ENCODE measurements at places on chromosomes 13 and 19.

DNA sequence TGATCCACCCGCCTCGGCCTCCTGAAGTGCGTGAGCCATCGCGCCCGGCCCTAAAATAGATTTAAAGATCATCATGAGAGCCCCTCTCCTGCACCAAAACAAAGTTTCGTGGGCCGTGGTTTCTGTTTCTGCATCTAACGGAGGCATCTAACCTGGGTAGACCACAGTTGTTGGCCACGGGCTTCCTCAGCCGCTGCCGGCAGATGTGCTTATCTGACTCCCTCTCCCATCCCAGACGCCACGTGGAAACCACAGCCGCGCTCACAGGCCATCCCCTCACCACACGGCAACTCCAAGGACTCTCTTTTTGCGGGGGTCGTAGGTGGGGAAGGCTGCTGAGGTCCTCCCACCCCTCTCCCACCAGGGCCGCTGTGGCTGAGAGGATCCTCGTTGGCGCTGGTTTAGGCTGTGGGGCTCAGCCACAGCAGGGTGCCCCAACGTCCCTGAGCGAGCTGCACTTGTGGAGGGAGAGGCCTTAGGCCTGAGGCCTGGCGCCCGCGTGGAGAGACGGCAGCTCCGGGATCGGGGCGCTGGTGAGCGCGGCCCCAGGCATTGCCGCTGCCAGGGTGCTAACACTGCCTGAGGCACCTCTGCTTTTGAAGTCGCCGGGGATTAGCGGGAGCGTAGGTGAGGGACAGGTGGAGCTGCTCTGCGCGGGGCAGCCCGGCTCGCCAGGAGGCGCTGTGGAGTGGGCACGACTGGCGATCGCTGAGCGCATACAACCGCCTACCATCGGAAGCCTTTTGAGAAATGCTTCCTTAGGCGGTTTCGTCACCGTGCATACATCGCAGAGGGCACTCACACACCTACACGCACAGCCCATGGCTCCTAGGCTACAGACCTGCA is 8.9 kb downstream of the ZSCAN1 start:
- no peak for DNase-seq

- no peak for DNase-seq
Observed at GRCh38 chr19:48953990-48954594, 583 bp upstream of the BAX start.

GRCh38 chr19:33472226-33472625 is 49.4 kb downstream of the PEPD start:
- DNase-seq = no peak

- no peak for DNase-seq
Observed at GRCh38 chr19:3730457-3730958, 22.3 kb downstream of the TJP3 start.

GRCh38 chr19:53626976-53627375 is 4.8 kb upstream of the DPRX start:
- DNase-seq = no peak

Data from Panc1 (cell line).